Effector CD4-positive, alpha-beta T cell (primary cell): ENCODE measurements at places on chromosomes 7 and 10.

- no peak for DNase-seq
Measured at GRCh38 chr10:45144326-45145070, 143.8 kb downstream of the ZNF22 start.

GRCh38 chr10:97919012-97919411 is 69.4 kb downstream of the GOLGA7B start:
- DNase-seq, result no peak

DNA sequence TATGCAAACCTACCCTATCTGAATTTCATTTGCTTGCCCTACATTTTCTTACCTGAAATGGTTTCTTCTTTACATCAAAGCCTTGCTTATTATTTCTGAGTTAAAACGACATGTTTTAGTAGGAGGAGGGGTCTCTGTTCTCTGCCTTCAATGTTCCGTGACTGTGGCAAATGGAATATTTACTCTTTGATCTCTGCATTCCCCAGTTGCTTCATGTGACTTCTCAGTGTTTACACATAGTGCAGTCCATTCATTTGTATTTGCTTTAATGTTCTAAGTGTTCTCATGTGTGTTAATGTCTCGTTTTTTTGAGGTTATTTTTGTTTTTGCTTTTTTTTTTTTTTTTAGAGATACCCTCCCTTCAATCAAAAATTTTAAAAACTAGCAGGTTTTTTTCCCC is 75.8 kb downstream of the GNAI1 start:
- DNase-seq, result no peak

DNA sequence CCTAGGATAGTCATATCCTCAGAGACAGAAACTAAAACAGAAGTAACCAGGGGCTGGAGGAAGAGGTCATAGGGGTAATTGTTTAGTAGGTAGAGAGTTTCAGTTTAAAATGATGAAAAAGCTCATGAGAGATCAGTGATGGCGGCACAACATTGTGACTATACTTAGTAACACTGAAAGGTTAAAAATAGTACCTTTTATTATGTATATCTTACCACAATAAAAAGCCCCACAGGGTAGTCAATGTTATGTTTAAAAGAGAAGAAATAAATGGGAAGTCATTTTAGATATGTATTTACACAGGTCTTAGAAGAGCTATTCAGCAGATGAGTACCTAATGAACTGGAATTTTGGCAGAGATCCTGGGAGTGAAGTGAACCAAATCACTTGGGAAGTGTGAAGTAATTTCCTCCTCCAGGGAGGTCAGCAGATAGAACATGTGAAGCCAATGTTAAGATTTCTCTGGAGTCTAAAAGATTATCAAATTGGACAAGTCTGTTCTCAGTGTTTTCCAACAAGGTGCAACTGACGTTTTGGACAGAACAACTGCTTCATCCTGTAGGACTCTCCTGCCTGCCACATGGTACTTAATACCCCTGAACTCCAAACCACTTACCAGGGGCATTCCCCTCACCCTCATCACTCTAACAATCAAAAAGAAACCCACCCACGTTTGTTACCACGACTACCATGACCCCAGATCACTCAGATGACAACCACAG is 6.4 kb downstream of the CDCA7L start:
- no peak for DNase-seq

DNA sequence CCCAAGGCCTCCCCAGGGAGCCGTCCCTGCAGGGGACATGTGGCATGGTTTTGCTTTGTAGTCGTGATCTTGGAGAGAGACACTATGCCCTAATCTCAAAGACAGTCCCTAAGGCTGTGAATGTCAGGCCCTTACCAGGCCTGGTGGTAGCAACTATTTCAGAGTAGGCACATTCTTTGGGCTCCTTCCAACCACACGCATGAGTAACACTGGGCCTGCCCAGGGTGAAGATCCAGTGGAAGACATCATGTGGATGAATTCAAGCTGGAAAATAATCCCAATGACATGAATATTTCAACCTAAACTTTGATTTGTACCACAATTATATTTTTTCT is 39.5 kb upstream of the INSIG1 start:
- no peak for DNase-seq

GRCh38 chr7:98681951-98682350 is 64.9 kb downstream of the NPTX2 start:
- DNase-seq, result no peak
